ENCODE measurements at places on chromosomes 16 and 17.

DNA sequence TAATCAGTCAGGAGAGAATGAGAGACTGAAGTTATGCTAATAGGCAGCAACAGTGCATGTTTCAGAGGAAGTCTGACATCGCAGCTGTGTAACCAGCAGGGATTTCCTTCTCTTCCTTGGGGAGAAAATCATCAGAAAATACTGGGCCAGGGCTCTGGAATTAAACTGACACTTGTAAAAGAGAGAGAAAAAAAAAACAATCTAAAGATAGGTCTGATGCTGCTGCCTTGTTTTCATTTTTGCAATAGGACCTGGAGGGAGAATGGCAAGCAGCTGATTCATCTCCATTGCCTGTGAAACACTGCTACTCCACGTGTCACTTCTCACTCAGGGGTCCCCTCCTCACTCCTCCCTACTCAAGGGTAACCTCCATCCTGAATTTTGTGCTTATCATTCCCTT, 17.7 kb upstream of the CORO6 start:
- no peak for DNase-seq

DNA sequence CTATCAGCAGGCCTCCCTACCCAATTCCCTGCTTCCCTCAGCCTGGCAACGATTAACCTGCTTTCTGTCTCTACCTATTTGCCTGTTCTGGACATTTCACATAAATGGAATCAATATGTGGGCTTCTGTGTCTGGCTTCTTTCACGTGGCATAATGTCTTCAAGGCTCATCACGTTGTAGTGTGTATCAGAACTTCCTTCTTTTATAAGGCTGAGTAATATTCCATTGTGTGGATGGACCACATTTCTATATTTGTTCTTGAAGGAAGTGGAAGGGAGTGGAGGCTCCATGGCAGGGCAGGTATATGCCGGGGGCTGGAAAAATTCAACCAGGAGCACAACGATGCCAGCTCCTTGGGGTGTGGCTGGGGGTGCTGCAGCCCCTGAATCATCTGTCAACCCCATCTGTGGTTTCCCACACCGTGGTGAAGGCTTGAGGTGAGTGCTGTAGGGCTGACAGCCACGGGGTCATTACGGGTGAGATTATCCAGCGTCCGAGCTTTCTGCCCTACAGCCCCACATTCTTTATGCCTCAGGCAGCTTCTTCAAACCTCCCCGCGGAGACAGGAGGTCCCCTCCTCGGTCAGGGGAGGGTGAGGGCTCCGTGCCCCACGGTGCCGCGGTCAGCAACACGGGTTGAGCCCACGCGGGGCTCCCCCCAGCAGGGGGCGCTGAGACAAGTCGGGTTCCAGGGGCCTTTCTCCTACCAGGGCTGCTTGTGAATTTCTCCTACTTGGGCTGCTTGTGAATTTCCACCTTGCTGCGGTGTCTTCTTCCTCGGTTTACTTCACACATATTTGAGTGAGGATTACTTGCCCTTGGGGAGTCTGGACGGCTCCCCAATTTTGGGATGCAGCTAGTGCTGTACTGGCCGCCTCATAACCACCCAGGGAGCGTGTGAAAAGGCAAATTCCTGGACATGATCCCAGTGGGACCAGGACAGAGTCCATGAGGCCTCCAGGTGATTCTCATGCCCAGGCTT, 18.3 kb upstream of the WFIKKN2 start:
- no peak for DNase-seq

- DNase-seq = no peak
Observed at GRCh38 chr17:61088556-61088955, 311.1 kb upstream of the TBX2 start.

- no peak for DNase-seq
Observed at GRCh38 chr16:67517661-67518423, 10.8 kb upstream of the RIPOR1 start.

Measured in omental fat pad (tissue), 4 donors.